ENCODE measurements at places on chromosomes 1 and 21.

DNA sequence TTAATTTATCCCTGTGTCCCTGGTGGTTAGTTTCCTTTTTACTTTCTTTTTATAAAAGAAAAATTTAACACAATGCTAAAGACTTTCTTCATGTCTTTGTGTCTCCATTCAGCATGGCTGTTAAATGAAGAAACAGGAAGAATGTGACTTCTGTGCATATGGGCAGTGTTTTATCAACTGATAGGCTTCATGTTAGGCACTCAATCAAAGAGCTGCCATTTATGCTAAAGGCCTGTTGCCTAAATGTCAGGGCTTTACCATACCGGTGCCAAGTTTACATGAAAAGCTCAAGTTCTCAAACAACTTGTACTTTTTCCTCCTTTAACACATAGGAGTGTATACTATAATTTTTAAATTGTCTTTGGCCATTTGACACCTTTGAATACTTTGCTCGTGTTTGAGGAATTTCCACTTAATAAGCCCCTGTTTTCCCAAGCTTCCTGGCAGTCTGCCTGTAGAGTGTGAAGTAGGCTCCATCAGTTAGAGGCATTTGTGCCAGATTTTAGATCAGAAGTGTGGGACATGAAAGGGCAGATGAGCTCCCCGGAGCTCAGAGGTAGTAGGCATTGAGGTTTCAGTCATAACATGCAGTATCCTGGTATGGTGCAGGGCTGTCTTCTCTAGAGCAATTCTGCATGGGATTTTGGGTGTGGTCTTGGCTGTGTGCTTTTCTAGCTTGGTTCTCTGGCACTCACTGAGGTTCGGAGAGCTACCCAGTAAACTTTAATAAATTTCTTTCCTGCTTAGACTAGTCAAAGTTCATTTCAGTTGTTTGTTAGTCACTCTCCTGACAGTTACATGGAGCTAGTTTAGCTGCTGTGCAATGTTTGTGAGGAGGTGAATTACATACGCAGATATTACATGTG lies 119.0 kb downstream of the LEPR start:
- no peak for DNase-seq

DNA sequence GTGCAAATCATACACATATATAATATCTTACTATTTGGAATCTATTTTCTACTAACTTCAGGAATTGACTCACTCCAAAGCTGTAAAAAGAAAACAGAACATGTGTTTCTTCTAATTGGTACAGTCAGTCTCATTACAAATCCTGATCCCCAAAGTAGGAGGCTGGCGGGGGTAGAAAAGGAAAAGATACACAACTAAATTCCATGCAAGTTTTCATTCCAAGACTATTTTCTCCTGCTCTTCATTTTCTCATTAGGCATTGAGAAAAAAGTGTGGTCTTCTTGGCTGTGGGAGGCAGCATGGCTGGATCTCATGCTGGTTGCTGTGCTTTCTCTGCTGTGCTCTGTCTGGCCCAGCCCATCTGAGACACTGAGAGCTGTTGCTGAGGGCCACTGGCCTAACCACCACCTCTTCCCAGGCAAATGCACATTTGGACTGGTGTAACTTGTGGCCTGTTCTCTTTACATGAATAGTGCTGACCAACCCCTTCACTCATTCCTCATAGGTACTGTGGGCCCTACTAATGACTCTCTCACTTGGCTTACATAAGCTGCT lies 1107.5 kb upstream of the B3GALT2 start:
- DNase-seq: peak; percentile 67

DNA sequence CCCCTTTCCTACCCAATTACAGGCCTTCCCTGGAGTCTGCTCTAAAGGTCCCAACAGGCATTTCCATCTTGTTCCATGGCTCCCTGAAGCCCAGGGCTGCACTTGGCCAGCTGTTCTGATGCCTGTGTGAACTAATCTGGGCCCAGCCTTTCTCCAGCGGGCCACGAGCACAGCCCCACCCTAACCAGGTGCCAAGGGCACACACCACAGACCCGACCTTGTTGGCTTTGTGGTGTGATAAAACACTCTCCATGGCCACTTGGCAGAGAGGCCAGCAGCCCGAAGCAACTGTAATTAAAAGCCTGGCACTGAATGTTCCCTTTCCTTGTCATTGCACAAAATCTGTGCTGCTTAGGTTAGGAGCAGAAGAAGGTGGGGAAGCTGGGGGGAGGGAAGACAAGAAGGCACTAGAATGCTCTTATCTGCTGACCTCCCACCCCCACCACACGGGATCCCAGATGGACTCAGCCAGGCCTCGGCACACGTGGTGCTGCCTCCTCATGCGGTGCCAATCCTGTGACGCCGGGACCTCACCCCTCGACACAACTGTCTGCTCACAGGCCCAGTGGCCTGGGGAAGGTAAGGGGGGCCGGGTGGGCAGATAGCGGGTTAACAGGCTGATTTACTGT lies 9.9 kb downstream of the HCRTR1 start:
- DNase-seq: no peak

DNA sequence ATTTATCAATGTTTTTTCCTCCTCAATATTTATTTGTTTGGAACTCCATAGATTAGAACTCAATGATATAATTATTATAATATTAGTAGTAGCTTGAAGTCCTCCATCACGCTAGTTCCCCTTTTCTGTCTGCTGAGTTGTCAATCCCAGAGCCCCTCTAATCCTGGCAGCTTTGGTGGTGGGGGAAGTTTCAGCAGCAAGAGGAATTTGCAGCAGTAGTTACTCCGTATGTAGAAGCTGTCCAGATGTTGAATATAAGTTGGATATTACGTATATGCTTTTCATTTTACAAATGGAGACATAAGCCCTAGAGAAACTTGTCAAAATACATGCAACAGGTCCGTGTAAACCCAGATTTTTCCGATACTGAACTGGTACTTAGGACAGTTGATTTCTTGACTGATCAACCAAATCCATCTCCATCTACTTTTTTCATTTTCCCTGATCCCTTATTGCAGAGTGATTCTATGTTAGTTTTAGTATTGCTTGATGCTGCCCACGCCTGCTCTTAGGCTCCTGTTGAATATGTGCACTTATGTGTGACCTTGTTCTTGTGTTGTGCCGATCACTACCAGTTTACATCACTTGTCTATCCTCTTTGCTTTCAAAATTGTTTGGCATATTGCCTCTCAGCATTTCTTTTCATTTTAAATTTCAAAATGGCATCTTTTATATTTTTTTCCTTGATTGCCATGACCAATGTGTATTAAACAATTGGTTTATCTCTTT lies 28.1 kb downstream of the SMAP2 start:
- no peak for DNase-seq

- no peak for DNase-seq
Observed at GRCh38 chr1:20442920-20443625, 42.9 kb downstream of the CAMK2N1 start.

- DNase-seq: no peak
Observed at GRCh38 chr1:113786069-113786468, 26.2 kb downstream of the RSBN1 start.

- no peak for DNase-seq
Observed at GRCh38 chr1:228964178-228965089, 229.2 kb downstream of the RHOU start.
